Fibroblast of the aortic adventitia (primary cell): ENCODE measurements at places on chromosomes 3 and 15. TPM values are rescaled to one million over a fixed set of nuclear protein-coding genes. Genes with fewer than 3 reads are reported as not detected.
A peak's percentile ranks its signal among the peaks of the same experiment; 100 is the strongest.

The SPTBN5 gene
- total RNA-seq, result 0.18 and 0.57 TPM in 2 replicates

GRCh38 chr3:52779011-52779836, 1.8 kb downstream of the ITIH1 start:
- no peak for DNase-seq

DNA sequence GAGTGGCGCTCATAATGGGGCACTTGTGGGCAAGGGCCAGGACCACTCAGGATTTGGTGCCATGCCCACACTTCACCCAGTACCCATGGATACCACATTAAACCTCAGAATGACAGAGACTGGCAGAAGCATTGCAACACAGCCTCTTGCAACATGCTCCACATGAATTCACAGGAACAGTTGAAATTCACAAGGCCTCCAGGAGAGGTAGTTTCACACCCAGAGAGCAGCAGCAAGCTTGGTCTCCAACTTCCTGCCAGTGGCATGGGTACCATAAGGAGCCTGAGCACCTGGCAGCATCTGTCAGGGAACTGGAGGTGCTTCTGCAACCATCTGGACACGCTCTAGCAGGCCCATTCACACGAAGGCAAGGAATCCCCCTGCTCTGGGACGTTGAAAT, 101.0 kb downstream of the OSBPL10 start:
- peak; percentile 53 for DNase-seq

The SPINK8 gene
- total RNA-seq, result not detected in 2 replicates

The UCN2 gene
- total RNA-seq, result 0.54 TPM in 1 of 2 replicates, not detected in the other

DNA sequence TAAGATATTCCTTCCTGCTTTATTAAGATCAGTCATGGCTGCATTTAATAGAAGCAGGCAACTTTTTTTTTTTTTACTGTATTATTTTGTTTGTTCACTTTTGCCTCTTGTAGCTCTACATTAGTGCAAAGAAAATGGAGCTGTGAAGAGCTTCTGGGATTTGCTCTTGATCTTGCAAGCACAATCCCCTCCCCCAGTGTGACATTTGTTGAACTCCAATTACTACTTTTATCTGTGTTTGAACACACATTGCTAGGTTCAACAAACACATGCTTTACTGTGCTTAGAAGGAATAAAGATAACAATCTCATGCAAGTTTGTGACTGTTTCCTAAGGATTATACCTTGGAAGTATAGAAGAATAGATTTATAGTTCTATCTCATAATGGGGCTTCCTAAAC, 648.8 kb downstream of the NLGN1 start:
- DNase-seq, result no peak

DNA sequence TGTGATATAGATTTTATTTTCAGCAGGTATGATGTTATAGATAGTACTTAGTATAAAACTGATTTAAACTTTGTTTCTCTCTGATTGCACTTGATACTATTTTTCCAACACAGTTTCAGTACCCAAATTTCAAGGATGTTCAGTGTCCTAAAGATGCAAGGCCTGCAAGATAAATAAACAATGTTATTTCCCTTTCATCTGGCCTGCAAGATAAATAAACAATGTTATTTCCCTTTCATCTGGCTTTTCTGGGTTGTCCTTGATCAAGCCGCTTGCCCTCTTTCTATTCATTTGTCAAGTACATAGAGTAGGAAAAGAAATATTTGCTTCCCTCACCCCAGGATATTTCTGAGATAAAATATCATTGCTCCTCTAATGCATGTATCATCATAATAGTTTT, 571.0 kb downstream of the FGF12 start:
- no peak for DNase-seq

The ITIH4 gene
- 0.36 TPM in 1 of 2 replicates, not detected in the other for total RNA-seq

GRCh38 chr3:38560996-38561717, 65.0 kb downstream of the EXOG start:
- no peak for DNase-seq

- DNase-seq, result peak; percentile 65
Observed at GRCh38 chr3:18080198-18080689, 337.8 kb upstream of the TBC1D5 start.

DNA sequence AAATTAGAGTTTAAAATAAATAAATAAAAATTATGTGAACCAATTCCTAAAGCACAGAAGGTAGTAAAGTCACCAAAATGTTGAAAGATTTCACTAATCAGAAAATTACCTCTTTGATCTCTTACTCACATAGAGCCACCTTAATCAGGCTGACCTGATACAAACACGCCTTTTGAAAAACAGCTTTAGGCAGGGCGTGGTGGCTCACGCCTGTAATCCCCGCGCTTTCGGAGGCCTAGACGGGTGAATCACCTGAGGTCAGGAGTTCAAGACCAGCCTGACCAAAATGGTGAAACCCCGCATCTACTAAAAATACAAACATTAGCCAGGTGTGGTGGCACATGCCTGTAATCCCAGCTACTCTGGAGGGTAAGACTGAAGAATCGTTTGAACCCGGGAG, 1197.3 kb downstream of the ROBO1 start:
- DNase-seq, result no peak

DNA sequence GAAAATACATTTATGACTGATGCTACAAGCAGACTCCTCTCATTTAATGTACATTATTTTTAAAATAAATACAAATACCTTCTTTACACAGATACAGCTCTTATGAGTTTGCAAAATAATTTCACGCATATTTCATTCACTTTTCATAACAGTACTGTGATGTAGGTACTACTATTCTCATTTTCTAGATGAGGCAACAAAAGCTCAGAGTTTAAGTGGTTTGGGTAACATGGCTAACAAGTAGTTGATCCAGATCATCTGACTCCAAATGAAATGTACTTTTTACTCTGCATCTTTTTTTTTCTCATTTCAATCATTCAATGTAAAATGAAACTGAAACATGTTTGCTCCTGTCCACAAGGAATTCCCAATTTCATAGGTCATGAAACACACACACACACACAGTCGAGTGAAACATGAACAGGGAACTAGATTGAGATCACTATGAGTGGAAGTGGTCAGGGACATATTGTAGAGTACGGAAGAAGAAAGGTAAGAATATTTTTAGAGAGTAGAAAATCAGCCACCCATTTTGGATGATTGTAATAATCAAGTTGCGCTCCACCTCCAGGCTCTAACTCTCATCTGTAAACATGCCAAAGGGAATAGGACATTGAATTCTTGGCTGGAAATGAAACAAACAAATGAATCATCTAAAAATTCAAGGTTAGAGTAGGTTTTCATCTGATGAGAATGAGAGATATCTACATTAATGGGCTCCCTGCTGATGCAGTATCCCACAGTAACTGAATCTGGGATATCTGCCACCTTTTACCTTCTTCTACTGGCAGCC, 92.4 kb downstream of the CLDN1 start:
- peak; percentile 15 for DNase-seq

The SLC6A6 gene
- total RNA-seq, result 5.9 and 31.4 TPM in 2 replicates

- no peak for DNase-seq
Observed at GRCh38 chr3:61578667-61579367, 17.4 kb downstream of the PTPRG start.
